ENCODE measurements at places on chromosomes 6 and 20.

DNA sequence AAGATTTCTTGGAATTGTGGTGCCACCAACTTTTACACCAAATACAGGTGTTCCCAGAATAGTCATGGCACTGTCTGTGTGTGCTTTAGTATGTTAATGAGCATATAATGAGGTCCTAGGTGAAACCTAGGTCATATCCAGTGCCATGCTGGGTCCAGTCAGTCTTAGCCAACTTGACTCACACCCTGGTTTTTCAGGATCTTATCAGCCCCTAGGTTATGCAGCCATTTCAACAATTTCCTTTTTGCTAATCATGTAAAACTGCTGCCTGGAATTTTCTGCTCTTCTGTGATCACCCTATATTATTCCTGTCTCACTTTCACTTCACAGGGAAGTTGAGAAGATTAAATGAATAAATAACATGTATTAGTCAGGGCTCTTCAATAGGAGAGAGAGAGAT, 23.7 kb downstream of the SDHAF4 start:
- no peak for DNase-seq

GRCh38 chr6:135092724-135093123, 38.1 kb upstream of the HBS1L start:
- DNase-seq: no peak

- peak; percentile 43 for DNase-seq
Measured at GRCh38 chr6:6583836-6584235, 4.7 kb upstream of the LY86 start.

DNA sequence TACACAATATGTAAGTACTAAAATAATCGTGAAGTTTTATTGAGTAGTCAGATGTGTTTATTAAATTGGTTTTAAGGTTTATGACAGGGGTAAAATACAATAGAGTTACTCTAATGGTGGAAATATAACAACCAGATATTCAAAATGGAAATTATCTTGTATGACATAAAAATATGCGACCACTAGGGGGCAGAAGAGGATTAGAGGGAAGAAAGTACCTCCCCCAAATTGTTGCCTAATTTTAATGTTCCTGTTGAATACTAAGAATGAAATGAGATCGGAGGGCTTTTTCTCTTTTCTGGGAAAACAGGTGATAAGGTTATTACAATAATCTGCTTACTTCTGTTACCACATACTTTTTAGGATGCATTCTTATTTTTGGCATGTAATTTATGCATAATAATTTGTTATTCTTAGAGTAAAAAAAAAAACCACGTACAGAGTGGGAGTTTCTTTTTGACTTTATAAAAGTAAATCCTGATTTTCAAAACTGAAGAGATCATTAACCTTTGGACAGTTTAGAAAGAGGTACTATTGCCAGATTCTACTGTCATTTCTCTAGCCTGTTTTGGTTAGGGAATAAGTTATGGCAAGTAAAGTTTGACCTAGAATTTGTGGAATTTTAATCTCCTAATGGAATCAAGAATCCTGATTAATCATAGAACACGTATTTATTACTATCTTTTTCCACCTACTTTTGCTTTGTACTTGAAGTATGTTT, 159.2 kb downstream of the CD109 start:
- peak; percentile 51 for DNase-seq

- DNase-seq: peak; percentile 48
Measured at GRCh38 chr20:9838035-9838377, 870 bp downstream of the PAK5 start.

- no peak for DNase-seq
Measured at GRCh38 chr6:28653876-28654275, 128.2 kb downstream of the GPX5 start.

All from MV-4-11 (cell line).